Osteoblast (primary cell): ENCODE measurements at places on chromosomes 16 and 17. TPM values are rescaled to one million over a fixed set of nuclear protein-coding genes. Genes with fewer than 3 reads are reported as not detected.

- DNase-seq: no peak
Measured at GRCh38 chr16:55562936-55563335, 3.5 kb upstream of the CAPNS2 start.

- peak; percentile 87 for DNase-seq
Measured at GRCh38 chr17:81902023-81902652, at the start of gene NPB. Gene NPB (plus strand): TSS chr17:81902238. CDS start chr17:81902278, 40 bp downstream.

DNA sequence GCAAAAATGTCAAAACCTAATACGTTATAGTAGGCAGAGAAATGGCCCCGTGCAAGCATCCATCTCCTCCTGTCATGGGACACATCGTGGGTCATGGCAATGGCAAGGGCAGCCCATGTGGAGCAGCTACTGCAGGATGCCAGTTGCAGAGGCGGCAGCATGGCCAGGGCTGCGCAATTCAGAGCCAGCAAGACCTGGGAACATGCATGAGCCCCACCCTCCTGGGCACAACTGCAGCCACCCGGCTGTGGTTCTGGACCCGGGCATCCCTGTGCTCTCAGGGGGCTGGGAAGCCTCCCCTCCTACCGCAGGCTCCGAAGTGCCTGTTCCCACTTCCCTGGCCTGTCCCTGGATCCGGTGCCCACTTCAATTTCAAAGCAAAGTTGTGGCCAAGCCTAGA is 203.6 kb downstream of the CPPED1 start:
- no peak for DNase-seq

ITGAD gene
- total RNA-seq: not detected in 2 replicates

TP53TG3 gene
- total RNA-seq: 0.36 TPM in 1 of 2 replicates, not detected in the other

- no peak for DNase-seq
Measured at GRCh38 chr17:68314916-68315535, 23.7 kb downstream of the ARSG start.

- DNase-seq: no peak
Measured at GRCh38 chr17:12415031-12415430, 250.7 kb upstream of the MYOCD start.

GRCh38 chr16:4380119-4381063 is 8.7 kb downstream of the VASN start:
- peak; percentile 92 for DNase-seq

MYH2 gene
- total RNA-seq: not detected in 2 replicates

GRCh38 chr17:83155128-83156121 is 76.0 kb downstream of the METRNL start:
- DNase-seq: peak; percentile 96

- DNase-seq: no peak
Measured at GRCh38 chr17:29341726-29342125, 47.8 kb upstream of the NUFIP2 start.

GRCh38 chr17:74297941-74298340 is 23.9 kb downstream of the DNAI2 start:
- peak; percentile 86 for DNase-seq

DHRS7C gene
- not detected in 2 replicates for total RNA-seq

KRT31 gene
- total RNA-seq: not detected in 2 replicates

DNA sequence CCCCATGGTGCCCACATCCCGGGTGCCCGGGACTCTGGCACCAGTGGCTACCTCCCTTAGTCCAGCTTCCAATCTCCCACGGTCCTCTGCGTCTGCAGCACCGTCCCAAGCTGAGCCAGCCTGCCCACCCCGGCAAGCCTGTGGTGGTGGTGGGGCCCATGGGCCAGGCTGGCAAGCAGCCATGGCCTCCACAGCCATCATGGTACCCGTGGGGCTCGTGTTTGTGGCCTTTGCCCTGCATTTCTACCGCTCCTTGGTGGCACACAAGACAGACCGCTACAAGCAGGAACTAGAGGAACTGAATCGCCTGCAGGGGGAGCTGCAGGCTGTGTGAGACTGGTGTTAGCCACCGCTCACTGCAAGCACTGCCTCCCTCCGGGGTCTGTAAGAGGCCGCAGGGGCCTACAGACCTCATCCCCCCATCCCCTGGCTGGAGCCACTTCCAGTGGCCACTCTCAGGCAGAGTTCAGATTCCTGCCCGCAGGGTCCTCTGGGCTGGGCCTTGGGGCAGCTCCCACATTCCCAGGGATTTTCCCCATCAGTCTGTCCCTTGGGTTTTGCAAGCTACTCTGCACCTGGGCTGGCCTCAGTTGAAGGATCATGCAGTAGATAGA is 3.9 kb upstream of the SETD1A start:
- peak; percentile 94 for DNase-seq

DNA sequence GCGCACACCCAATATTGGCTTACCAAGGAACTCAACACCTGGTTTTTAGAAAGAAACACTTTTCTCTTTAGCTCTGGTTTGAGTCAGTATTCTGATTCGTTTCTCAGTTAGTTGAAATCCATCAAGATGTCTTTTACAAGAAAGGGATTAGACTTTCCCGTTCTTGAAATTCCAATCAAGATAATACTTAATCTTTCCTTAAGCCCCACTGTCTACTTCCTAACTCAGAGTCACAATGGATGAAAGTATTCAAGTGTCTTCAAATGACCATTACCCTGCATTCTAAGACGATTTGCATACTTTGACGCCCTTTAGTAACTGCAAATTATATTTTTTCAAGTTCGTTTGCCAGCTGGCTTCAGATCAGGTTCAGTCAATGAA is 189.8 kb downstream of the USP22 start:
- no peak for DNase-seq

DNA sequence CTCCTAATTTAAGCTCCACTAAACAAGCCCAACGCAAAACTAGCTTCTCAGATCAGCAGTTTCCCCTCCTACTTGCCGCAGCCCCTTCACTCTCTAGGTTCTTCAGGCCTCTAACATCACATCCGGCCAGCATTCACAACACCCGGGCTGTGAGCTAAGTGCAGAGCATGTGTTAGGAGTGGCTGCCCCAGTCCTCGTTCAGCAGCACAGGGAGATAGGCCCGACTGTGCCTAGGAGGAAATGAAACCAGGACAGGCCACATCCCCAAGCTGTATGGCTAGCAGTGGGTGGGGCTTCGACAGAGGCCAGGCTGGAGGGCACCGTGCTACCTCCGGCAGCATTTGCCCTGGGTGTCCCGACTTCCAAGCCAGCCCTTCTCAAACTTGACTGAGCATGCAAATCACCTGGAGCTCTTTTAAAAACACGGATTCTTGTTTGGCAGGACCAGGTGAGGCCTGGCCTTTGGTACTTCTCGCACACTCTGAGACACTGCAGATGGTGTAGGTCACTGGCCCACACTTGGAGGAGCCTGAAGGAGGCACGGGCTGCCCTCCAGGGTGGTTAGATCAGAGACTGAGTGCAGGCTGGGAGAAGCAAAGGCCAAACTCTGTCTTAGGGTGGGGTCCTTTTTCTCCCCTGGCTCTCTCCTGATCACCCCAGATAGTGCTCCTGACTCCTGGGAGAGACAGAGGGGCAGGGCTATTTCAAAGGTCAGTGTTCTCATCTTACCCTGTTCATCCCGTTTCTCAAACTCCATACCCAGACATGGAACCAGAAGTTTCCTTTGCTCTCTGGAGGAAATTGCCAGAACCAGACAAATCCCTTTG is 202.0 kb downstream of the C16orf78 start:
- DNase-seq: no peak

DNA sequence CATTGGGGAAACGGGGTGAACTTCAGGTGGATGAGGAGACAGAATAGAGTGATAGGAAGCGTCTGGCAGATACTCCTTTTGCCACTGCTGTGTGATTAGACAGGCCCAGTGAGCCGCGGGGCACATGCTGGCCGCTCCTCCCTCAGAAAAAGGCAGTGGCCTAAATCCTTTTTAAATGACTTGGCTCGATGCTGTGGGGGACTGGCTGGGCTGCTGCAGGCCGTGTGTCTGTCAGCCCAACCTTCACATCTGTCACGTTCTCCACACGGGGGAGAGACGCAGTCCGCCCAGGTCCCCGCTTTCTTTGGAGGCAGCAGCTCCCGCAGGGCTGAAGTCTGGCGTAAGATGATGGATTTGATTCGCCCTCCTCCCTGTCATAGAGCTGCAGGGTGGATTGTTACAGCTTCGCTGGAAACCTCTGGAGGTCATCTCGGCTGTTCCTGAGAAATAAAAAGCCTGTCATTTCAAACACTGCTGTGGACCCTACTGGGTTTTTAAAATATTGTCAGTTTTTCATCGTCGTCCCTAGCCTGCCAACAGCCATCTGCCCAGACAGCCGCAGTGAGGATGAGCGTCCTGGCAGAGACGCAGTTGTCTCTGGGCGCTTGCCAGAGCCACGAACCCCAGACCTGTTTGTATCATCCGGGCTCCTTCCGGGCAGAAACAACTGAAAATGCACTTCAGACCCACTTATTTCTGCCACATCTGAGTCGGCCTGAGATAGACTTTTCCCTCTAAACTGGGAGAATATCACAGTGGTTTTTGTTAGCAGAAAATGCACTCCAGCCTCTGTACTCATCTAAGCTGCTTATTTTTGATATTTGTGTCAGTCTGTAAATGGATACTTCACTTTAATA is 7.0 kb upstream of the TMEM235 start:
- peak; percentile 70 for DNase-seq

GRCh38 chr16:3946604-3947180 is 66.2 kb upstream of the CREBBP start:
- peak; percentile 59 for DNase-seq

DNA sequence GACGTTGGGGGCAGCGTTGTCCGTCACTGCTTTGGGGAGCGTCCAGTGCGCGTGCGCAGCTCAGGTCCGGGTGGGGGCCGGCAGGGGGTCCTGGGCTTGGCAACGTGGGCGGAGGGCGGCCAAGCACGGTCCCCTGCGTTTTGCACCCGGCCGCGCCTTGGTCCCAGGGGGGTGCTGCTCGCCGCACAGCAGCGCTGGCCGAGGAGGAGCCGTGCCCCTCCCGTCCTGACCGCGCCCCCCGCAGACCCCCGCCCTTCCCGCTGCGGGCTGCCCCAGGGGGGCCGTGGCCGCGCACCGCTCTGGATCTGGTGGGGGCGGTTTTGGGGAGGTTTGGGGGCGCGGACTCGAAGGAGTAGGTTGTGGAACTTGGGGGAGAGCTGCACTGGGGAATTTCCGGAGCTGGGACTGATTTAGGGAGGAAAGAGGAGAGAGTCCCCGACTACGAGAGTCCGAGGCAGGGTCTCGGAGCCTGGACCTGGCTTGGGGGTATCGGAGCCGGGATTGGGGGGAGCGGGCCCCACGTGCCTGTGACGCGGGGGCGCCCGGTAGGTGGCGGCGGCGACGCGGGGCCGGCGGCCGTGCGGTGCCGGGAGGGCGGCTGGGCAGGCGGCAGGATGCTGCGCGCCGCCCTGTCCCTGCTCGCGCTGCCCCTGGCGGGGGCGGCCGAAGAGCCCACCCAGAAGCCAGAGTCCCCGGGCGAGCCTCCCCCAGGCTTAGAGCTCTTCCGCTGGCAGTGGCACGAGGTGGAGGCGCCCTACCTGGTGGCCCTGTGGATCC is at the start of gene SLC9A5:
Gene SLC9A5, plus strand, starts transcription at position 579 of the 777 bp plus-strand sequence. Its CDS starts 36 bp downstream, at position 615.
- DNase-seq: peak; percentile 91

DNA sequence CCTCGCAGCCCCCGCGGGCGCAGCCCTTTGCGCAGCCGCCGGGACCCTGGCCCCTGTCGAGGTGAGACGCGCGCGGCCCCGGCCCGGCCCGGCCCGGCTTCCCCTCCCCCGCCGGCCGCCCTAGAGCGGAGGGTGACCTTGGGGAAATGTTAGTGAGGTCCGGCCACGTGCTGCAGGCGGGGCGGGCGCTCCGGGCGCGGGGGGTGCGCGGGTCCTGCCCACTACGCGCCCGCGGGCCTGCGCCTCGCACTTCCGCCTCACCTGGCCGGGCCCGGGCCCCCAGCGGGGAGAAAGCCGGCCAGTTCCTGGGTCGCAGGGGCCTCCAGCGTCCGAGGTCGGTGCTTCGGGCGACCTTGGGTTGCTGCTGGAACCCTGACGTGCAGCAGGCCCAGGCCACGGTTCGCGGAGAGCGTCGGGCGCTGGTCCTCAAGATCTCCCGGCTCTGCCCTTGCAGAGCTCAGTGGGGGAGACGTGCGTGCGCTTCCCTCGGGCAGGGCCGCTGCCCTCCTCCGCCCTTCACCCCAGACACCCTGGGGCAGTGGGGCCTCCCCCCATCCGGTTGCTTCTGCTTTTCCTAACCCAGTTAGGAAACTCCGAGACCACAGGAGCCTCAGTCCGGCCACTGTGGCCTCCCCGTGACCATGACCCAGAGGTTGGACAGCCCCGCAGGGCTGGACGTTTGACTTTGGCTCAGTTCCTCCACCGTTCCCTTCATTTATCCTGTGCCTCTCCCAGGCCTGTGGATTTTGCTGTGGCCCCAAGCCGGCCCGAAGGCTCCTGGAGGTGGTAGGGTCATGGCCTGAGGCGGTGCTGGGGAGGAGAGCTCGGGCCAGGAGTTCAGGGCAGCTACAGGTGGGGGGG is 791 bp downstream of the MCRIP2 start:
- peak; percentile 96 for DNase-seq

- no peak for DNase-seq
Measured at GRCh38 chr17:68709461-68709860, 108.3 kb upstream of the FAM20A start.

- DNase-seq: no peak
Measured at GRCh38 chr17:27319541-27320221, 25.8 kb downstream of the WSB1 start.

GRCh38 chr16:74568961-74569631 is 37.8 kb downstream of the GLG1 start:
- peak; percentile 95 for DNase-seq

NPIPA7 gene
- total RNA-seq: 0.59 TPM in 1 of 2 replicates, not detected in the other

CCL4L2 gene
- total RNA-seq: not detected in 2 replicates

AXIN1 gene
- total RNA-seq: 21.5 and 21.7 TPM in 2 replicates

MBTPS1 gene
- total RNA-seq: 114 and 133 TPM in 2 replicates
